ENCODE measurements at places on chromosomes 2 and 18.

DNA sequence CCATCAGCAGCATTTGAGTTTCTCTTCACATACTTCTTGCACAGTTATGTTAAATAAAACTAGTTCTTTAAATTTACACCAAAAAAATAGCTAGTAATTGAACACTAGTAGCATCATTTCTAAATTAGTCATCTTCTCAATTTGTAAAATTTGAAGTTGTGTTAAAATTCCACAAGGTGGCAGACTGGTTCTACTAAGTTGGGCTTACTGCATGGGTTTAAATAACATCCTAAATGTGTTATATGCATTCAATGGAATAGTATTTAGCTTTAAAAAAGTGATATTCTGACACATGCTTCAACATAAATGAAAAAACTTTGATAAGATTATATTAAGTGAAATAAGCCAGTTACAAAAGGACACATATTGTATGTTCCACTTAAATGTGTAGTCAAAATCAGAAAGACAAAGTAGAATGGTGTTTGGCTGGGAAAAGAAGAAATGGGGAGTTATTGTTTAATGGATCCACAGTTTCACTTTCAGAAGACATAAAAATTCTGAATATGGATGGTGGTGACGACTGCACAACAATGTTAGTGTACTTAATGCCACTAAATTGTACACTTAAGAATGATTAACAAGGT, 28.7 kb upstream of the RPRD1A start:
- DNase-seq, result no peak

- DNase-seq, result no peak
These were observed 502.6 kb upstream of the RAB12 start for GRCh38 chr18:8106603-8107002.

DNA sequence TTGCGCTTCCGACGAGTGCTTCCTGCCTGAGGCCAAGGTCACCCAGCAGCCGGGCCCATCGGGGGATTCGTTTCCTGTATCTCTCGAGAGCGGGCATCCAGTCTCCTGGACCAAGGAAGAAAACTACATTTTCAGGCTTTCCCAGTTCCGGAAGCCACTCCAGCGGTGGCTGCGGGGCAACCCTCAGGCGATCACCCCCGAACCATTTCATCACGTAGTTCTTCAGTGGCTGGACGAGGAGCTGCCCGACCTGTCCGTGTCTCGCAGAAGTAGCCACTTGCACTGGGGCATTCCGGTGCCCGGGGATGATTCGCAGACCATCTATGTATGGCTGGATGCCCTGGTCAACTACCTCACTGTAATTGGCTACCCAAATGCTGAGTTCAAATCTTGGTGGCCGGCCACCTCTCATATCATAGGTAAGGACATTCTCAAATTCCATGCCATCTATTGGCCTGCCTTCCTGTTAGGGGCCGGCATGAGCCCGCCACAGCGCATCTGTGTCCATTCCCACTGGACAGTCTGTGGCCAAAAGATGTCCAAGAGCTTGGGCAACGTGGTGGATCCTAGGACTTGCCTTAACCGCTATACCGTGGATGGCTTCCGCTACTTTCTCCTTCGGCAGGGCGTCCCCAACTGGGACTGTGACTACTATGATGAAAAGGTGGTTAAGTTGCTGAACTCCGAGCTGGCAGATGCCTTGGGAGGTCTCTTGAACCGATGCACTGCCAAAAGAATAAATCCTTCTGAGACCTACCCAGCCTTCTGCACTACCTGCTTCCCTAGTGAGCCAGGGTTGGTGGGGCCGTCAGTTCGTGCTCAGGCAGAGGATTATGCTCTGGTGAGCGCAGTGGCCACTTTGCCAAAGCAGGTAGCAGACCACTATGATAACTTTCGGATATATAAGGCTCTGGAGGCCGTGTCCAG, 1.0 kb downstream of the MARS2 start:
- DNase-seq, result no peak

GRCh38 chr18:77146249-77147080, 13.9 kb upstream of the MBP start:
- no peak for DNase-seq

DNA sequence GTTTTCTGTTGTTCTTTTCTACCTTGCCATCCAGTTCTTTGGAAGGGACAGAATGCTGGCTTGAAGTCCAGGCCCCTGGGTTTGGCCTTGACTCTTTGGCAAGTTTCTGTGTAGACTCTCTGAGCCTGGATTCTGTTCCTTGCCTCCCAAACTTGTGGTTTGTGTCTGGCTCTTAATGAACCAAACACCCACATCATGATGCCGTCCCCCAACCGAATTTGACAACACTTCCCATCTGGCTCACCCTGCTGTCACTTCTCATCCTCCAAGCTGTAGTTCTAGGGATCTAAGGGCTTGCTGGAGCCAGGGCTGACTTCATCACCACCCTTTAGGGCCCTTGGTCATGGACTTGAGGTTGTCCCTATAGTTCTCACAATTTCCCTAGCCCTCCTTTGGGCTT, 68.9 kb upstream of the CELF4 start:
- no peak for DNase-seq

- no peak for DNase-seq
These were observed 2113.3 kb upstream of the PIK3C3 start for GRCh38 chr18:39841482-39842365.

Measured in CD4-positive, CD25-positive, alpha-beta regulatory T cell (primary cell).